HTR-8/SVneo (cell line): ENCODE measurements at places on chromosomes 3 and 15.

GRCh38 chr15:84570164-84570735 is 30.6 kb upstream of the ZSCAN2 start:
- DNase-seq = peak; percentile 2

DNA sequence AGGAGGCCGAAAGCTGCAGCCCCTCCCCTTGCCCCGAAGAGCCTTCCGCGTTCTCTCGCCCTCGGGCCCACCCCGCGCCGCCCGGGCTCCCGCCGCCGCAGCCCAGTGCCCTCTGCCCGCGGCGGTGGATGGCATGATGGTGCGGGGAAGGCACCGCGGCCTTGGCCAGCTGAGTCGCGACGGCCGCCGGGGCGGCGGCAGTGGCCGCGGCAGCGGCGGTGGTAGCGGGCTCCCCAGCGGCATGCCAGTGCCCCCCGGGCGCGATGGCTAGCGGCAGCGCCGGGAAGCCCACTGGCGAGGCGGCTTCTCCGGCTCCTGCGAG is 1.2 kb downstream of the TLNRD1 start:
- DNase-seq = no peak

- no peak for DNase-seq
Observed at GRCh38 chr3:184748219-184749135, 36.6 kb upstream of the MAGEF1 start.

- DNase-seq = no peak
Observed at GRCh38 chr3:156106721-156107373, 13.5 kb upstream of the KCNAB1 start.

GRCh38 chr3:9742560-9742959 is 7.2 kb upstream of the OGG1 start:
- DNase-seq = no peak

- DNase-seq = no peak
Observed at GRCh38 chr15:68616397-68616796, 37.6 kb downstream of the CORO2B start.

GRCh38 chr15:25971053-25971452 is 107.9 kb upstream of the ATP10A start:
- DNase-seq = no peak

DNA sequence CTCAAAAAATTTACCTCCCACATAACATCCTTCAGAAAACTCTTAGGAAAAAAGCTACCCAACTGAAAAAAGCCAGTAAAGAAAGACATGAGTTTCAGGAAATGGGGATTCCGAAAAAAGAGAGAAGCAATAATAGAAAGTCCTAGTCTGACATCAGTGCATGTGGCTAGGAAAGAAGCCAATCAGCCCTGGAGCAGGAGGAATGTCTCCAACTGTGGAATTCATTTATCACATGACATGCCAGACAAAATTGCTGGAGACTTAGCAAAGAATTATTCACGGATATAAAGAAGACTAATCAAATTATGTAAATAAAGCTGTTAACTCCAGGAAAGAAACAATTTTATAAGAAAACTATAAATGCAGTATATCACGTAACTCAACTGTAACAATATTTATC is 258.9 kb upstream of the RARB start:
- DNase-seq = no peak

DNA sequence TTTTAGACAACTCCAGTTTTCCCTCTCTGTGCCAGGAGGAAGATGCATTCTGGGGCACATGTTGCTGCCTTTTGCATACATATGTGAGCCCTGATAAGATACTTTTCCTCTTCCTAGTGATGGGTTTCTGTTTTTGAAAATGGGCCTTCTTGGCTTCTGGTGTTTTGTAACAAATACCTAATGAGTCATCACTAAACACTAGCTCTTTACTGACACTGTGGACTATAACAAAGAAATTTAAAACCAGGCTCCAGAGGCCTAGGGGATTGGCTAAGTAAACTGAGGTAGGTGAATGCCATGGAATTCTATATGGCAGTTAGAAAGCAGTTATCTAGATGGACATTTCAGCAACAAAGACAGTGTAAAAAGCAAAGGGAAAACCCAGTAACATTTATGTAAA is 93.4 kb upstream of the NR2E3 start:
- no peak for DNase-seq

DNA sequence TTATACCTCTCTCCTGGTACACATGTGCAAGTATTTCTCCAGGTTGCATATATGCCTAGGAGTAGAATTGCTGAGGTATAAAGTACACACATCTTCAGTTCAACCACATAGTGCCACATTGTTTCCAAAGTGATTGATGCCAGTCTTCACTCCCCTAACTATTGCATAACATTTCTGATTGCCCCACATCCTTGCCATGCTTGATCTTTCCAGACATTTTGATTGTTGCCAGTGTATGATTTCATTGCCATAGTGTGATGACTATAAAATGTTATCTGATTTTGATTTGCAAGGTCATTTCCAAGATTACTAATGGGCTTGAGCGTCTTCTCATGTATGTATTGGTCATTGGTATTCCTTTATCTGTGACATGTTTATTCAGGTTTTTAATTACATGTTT is 61.1 kb upstream of the MLF1 start:
- no peak for DNase-seq

DNA sequence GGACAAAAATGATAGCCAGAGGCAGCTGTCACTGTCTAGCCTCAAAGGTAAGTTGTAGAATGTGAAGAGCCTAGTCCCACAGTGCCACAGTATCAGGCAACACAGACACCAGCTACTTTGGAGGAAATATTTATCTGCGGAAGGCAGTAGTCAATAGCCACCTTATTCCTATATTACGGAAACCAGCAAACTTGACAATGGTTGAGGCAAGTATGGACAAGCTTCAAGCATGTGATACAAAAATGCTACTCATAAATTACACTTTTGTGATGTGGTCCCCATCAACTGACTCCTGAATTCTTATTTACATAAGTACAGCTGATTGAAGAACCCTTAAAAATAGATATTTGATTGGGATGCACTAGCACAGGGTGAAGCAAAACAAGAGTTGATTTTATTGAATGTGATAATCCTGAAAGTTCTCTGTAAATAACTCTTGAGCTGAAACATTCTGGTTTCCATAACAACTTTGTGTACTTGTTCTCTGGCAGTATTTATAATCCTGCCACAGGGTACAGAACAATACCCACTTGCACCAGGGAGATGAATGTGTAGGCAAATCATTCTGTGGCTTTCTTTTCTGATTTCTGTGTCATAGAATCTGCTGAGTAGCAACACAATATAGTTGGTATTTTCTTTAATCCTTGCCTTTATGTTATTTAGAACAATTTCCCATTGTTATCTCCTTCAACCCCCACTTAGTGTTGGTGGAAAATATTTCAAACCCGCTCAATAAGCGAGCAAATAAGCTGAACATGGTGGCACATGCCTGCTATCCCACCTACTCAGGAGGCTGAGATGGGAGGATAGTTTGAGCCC is at the start of gene ANKUB1:
ANKUB1 (minus strand) TSS at position 103 of the 819 bp plus-strand sequence. CDS start 188 bp downstream, outside the sequence.
- no peak for DNase-seq

DNA sequence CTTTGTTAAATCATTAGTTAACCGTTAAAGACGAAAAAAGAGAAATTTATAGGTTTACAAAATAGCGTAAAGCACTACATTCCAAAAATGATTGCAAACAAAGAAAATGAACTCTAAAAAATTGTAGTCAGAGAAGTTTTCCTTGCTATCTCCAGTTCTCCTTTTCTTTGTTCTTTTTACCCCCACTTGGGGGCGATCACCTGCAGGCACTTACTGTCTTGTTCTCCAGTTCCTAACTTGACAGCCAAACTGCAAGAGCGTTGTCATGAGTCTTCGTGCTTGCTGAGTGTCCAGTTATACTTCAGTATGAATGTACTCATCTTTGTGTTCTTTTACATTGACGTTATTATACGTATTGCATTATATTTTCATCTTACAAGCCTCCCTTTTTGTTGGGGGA is 54.5 kb downstream of the CHD2 start:
- no peak for DNase-seq

DNA sequence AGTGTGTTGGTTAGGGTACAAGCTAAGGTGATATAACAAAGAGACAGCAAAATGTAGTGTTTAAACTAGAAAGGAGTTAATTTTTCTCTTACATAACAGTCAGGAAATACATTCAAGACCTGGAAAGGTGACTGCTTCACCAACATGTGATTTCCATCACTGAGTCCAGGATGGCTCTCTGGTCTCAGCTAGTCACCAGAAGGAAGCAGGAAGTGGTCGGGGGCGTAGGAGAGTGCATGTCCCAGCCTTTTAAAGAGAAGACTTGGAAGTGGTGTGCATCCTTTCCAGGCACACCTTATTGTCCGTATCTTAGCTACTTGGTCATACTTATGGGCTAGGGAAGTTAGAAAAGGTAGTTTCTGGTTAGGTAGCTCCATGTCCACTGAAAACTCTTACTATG is 11.1 kb upstream of the UBE2Q2 start:
- no peak for DNase-seq

DNA sequence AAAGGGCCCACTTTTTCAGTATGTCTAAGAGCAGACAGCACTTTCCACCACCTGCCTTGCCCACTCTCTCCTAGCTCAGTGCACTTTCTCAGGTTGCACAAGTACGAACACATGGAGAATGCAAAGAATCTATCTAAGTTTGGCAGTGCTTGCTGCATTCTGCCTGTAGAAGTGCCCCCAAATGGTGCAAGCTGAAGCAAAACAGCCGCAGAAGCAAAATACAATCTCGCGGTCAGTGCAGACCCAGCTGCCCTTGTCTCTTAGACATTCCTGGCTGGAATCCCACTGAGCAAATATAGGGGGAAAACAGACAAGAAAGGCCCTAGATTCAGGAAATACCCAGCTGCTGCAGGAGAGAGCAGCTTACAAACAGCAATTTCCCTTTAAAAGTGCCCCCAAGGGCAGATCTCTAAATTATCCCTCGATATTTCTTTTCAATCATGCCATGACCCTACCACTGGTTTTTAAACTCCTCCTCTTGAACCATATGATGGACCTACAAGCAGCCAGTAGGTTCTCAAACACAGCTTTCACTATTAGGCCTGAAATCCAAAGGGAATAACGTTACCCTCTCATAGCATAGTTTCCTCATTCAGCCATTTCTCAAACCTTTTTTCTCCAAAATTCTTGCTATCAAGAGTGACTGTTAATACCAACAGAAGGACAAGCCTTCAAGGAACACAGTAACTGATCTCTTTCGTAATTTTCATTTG is 67.0 kb downstream of the TNIK start:
- no peak for DNase-seq

DNA sequence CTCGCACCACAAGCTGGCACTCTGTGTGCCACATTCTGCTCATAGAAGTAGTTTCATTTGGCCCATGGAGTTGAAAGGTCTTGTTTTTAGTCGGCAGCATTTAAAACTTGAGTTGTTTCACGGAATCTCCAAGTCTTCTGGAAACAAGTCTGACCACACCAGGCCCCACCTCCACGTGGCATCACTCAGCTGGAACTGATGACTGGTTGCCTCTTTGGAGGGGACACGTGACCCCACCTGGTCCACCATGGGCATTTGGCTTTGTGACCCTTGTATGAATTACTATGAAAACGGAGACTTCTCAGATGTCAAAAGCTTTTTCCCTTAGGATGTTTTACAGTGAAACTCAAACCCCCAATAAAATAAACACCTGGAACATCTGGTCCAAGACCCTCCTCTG is 74.9 kb downstream of the NTRK3 start:
- DNase-seq = no peak

- no peak for DNase-seq
Observed at GRCh38 chr3:81789691-81790090, 28.2 kb upstream of the GBE1 start.

GRCh38 chr3:172541945-172542488 is 18.8 kb upstream of the TNFSF10 start:
- no peak for DNase-seq

DNA sequence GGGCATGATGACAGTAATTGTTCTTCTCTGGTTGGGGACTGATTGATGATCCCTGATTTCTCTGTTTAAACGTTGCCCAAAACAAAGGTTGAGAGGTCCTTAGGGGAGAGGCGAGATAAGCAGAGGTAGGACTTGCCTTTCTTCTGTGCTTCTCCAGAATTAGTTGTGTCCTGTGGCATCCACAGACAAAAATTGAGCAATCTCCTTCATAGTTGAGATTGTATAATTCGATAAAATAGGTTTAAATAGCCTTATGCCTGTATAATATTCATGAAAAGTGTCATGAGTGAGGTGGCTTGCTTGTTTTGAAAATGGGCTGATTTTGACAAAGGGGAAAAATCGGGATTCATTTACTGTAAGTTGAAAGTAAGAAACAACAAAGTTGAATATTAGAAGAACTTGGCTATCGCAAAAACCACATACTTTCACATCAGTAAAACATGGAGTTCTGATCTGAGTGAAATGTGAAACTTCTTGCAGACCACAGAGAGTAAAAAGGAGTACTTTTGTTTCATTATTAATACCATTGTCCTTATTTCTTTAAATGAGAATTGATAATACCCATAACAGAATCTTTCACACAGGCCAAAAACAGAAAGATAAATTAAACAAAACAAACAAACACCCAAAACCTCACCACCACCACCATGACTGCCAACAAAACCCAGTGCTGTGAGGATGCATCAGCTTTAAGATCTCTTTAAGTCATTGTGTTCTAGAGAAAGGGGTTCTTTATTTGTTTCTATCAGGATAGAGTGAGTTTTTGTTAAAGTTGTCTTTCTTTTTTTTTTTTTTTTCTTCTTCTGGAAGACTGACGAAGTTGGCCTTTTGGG is 155.7 kb downstream of the LPP start:
- DNase-seq = no peak

GRCh38 chr3:61236556-61236955 is 14.7 kb downstream of the FHIT start:
- DNase-seq = no peak

GRCh38 chr3:195566797-195567196 is 16.9 kb downstream of the APOD start:
- DNase-seq = peak; percentile 51

- no peak for DNase-seq
Observed at GRCh38 chr3:69095636-69096035, 10.9 kb downstream of the ARL6IP5 start.

- DNase-seq = no peak
Observed at GRCh38 chr15:47470983-47471382, 246.3 kb upstream of the SEMA6D start.

- peak; percentile 26 for DNase-seq
Observed at GRCh38 chr3:20225769-20226168, 39.8 kb upstream of the SGO1 start.

GRCh38 chr15:78808550-78808949 is 2.7 kb downstream of the ADAMTS7 start:
- peak; percentile 34 for DNase-seq

DNA sequence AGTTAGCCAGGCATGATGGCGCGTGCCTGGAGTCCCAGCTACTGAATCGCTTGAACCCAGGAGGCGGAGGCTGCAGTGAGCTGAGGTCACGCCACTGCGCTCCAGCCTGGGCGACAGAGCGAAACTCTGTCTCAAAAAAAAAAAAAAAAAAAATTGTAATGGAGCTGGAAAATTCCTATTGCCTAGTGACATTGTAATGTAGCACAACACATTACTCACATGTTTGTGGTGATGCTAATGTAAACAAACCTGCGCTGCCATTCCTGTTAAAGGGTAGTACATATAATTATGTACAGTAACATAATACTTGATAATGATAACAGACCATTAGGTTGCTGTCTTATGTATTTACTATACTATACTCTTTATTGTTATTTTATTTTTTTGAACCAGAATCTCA is 39.1 kb downstream of the KNL1 start:
- no peak for DNase-seq
